GM23338 (cell line): ENCODE measurements at places on chromosomes 1 and 21.

DNA sequence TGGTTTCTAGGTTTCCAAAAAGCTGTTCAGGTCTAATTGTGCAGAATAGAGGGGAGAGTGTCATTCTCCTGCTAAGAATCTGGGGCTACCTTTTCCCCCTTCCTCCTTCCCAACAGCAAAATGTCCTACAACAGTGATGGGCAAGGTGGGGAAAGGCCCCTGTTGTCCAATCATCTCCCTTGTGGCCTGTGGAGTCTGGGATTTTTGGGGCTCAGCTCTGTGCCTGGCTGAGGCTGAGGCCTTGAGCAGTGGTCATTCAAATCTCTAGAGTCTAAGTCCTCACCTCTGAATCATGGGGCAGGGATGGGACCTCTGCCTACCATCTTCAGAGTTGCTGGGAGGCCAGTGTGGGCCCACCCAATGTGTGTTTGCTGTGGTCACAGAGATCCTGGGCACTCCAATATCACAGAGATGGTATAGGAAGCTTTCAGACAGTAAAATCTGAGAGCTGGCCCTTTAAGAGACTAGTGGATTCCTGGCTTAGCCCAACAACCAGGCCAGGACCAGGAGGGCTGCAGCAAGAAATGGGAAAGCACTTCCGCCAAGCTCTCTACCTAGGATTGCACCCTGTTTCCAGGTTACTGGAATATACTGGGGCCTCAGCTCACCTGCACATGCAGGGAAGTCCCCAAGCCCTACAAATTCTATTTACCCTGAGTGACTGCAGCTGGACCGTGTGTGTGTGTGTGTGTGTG lies 28.5 kb upstream of the TENT5C start:
- H3K27ac ChIP-seq = no peak overlapping the region
- peaks cover 4% of the 10 kb centered on the region; the same call in 1 of the 2 replicates for H3K4me1 ChIP-seq
- no peaks in the 10 kb centered on the region for H3K36me3 ChIP-seq
- DNase-seq = no peak
- no peaks in the 10 kb centered on the region for H3K27me3 ChIP-seq
- no peak overlapping the region for H3K4me3 ChIP-seq

DNA sequence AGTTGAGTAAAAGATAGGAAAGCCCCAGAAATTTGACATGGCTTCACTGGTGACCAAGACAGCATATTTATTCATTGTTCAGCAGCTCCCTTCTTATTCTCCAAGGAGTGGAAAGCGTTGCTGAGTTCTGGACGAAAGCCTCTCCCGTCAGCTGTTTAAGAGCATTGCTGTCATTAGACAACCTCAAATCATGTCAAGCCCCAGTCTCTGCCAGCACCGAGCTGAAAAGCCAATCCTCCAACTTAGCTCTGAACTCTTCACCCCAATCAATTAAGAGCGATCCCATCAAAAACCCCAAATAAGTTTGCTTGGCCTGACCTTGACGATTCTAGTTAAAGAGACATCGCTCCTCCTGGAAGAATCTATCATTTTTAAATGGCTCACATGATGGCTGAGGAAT lies 110.8 kb downstream of the PLPP3 start:
- no peak overlapping the region for H3K4me3 ChIP-seq
- H3K36me3 ChIP-seq = no peaks in the 10 kb centered on the region
- no peaks in the 10 kb centered on the region for H3K27me3 ChIP-seq
- no peak overlapping the region for H3K27ac ChIP-seq
- H3K4me1 ChIP-seq = no peaks in the 10 kb centered on the region

DNA sequence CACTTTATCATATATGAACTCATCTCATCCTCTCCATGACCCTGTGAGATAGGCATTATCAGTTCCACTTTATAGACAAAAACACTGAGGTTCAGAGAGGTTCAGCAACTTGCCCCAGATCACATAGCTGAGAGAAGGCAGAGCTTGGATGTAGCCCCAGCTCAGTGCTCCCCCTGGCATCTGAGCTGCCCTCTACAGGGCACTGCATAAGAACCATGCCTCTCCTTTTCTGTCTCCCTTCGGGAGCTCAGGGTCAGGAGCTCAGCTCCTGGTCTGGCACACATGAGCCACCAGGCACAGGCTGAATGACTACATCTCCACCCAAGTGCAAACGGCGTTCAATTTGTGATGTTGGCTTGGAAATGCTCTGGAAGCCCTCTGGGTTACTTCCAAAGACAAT lies 16.9 kb downstream of the RAB7B start:
- no peak overlapping the region for H3K27ac ChIP-seq
- H3K4me1 ChIP-seq = no peaks in the 10 kb centered on the region
- no peaks in the 10 kb centered on the region for H3K36me3 ChIP-seq
- H3K27me3 ChIP-seq = no peaks in the 10 kb centered on the region
- no peak overlapping the region for H3K4me3 ChIP-seq
- no peak for DNase-seq

DNA sequence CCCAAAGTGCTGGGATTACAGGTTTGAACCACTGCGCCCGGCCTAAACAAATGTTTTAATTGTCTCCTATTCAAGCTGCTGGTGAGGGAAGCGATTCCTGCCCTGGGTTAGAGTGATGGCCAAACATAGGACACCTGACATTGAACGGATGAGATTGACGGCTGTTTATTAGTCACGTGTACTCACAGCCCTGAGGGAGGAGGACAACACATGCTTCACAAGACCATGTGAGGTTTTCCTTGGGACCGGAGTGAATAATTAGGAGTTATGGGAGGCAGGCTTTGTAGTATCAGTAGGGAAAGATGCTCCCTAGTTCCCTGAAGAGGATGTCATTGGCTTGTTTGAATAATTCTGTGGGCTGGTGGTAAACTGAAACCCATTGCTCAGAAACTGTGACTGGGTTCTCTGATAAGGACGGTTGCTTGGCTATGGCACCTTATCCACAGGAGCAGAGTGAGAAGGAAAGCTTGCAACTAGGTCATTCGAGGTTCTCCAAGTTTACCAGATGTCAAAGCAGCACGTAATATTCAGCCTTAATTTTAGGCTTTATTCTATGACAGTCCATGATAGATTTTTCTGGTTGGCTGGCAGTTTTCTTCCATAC lies 245.8 kb downstream of the PLA2G4A start:
- DNase-seq = no peak
- peaks cover 5% of the 10 kb centered on the region; the same call in 1 of the 2 replicates for H3K4me1 ChIP-seq
- H3K27me3 ChIP-seq = no peaks in the 10 kb centered on the region
- H3K4me3 ChIP-seq = no peak overlapping the region

DNA sequence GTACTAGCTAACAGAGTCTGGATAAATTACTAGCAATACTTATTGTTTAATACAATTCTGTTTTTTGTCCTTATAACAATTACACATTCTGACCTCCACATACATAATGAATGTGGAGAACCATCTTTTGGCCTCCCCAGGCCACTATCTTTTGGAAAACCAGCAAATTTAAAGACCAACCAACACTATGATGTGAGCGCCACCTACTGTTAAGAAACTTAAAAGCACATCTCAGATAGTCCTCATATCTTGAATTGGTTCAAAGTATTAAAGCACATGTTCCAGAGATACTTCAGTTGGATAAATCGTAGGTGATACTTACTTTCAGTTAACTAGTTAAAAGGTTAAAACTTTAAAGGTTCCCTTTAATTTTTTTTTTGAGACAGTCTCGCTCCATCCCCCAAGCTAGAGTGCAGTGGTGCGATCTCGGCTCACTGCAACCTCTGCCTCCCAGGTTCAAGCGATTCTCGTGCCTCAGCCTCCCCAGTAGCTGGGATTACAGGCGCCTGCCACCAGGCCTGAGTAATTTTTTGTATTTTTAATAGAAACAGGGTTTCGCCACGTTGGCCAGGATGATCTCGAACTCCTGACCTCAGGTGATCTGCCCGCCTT lies 29.3 kb upstream of the USP1 start:
- no peak overlapping the region for H3K4me3 ChIP-seq
- H3K27ac ChIP-seq = no peak overlapping the region
- H3K36me3 ChIP-seq = no peaks in the 10 kb centered on the region
- peak; percentile 84 for DNase-seq
- no peaks in the 10 kb centered on the region for H3K27me3 ChIP-seq
- no peaks in the 10 kb centered on the region; the same call in 1 of the 2 replicates for H3K4me1 ChIP-seq

DNA sequence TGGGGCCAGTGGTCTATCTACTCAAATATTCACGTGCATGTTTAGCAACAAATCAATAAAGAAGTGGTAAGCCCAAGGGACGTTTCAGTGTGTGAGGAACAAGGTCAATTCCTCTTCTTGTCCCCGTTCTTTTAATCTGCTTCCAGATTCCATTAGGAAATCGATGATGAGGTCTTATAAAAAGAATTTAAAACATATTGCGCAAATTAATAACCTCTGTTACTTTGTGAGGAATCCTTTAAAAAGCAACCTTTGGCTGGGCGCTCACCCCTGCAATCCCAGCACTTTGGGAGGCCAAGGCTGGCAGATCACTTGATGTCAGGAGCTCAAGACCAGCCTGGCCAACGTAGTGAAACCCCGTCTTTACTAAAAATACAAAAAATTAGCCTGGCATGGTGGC lies 113.0 kb upstream of the TMPRSS2 start:
- no peaks in the 10 kb centered on the region for H3K36me3 ChIP-seq
- H3K27me3 ChIP-seq = no peaks in the 10 kb centered on the region
- DNase-seq = no peak
- no peak overlapping the region for H3K27ac ChIP-seq

DNA sequence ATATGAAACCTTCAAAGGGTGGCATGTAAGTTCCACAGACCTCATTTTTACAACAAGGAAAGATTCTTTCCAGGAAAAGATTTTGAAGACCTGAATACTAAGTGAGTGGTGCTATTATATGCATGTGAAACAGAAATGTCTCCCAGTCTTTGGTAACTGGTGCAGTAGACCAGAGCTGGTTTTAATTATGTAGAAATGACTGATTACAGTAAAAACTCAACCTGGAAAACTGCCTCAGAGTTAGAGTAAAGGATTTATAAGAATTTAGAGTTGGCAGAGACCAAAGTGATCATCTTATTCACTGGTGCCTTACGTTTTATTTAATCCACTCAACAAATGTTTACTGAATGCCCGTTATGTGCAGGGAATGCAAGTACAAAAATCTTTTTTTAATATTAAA lies 30.2 kb upstream of the LRRC8D start:
- DNase-seq = no peak
- H3K27ac ChIP-seq = no peak overlapping the region
- no peaks in the 10 kb centered on the region for H3K4me1 ChIP-seq
- H3K36me3 ChIP-seq = no peaks in the 10 kb centered on the region

- DNase-seq = no peak
- no peak overlapping the region for H3K27ac ChIP-seq
- peaks cover 10% of the 10 kb centered on the region for H3K4me1 ChIP-seq
Measured at GRCh38 chr1:19647643-19648042, 3.5 kb downstream of the NBL1 start.

GRCh38 chr21:46596201-46596600 lies 8.7 kb downstream of the S100B start:
- H3K4me1 ChIP-seq = no peaks in the 10 kb centered on the region
- no peaks in the 10 kb centered on the region for H3K27me3 ChIP-seq
- no peak overlapping the region for H3K27ac ChIP-seq
- no peaks in the 10 kb centered on the region for H3K36me3 ChIP-seq

- H3K4me1 ChIP-seq = peaks cover 3% of the 10 kb centered on the region; the same call in 1 of the 2 replicates
- no peak overlapping the region for H3K4me3 ChIP-seq
Measured at GRCh38 chr1:227736814-227737432, 1.7 kb downstream of the SNAP47 start.

DNA sequence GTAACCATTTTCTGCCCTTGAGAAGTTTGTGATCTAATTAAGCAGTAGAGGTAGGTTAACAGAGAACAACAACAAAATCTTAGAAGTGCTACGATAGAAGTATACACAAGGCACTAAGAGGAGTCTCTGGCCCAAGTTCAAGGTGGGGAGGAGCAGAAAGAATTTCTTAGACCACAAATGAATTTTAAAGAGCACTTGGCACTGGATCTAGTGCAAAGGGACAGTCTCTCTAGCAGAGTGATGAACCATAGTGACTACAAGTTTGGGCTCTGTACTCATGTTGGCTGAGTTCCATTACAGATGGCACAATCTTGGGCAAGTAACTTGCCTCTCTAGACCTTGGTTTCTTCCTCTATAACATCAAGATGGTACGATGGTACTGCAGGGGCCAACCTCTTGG lies 33.3 kb upstream of the PIGC start:
- no peak overlapping the region for H3K4me3 ChIP-seq
- DNase-seq = no peak
- no peaks in the 10 kb centered on the region; the same call in 1 of the 2 replicates for H3K4me1 ChIP-seq
- H3K27me3 ChIP-seq = no peaks in the 10 kb centered on the region
- no peaks in the 10 kb centered on the region for H3K36me3 ChIP-seq
- H3K27ac ChIP-seq = no peak overlapping the region

DNA sequence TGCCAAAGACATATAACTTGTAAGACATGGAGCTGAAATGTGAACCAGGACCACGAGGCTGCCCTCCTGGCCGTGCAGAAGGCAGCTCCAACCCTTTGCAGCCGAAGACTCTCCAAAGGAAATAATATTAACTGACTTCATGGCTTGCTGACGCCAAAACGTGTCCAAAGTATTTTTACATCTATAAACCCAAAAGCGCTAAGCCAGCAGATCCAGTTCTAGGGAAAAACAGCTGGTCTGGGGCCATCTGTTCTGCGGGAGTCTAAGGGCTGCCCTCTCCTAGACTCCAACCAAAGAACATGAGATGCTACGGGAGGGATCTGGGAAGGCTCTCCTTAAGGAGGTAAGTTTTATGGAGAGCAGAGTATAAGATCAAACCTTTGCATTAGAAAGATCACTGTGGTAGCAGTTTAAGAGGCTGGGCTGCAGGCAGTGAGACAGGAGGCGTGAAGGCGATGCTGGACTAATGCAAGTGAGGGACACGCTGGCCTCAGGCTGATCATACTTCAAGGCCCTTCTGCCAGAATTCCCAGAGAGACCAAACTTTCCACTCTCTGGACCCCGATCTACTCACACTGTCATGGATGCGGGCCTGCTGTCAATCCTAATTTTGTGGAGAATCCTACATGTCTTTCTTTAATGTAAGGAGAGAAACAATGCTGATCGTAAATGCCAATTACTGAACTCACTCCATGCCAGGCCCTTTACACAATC lies 1.2 kb downstream of the TMEM53 start:
- no peak for DNase-seq
- H3K4me3 ChIP-seq = peak overlapping the region; percentile 96
- H3K4me1 ChIP-seq = peaks cover 24% of the 10 kb centered on the region
- H3K27ac ChIP-seq = no peak overlapping the region

GRCh38 chr1:12591267-12591938 lies 26.6 kb downstream of the DHRS3 start:
- DNase-seq = no peak
- peaks cover 29% of the 10 kb centered on the region for H3K4me1 ChIP-seq
- 0 out of 2 replicates have a peak, but pooled peaks cover under 1% of the 10 kb centered on the region for H3K27me3 ChIP-seq
- H3K4me3 ChIP-seq = no peak overlapping the region
- no peak overlapping the region for H3K27ac ChIP-seq
- H3K36me3 ChIP-seq = no peaks in the 10 kb centered on the region

GRCh38 chr1:58922302-58923089 lies 138.6 kb upstream of the JUN start:
- no peaks in the 10 kb centered on the region for H3K27me3 ChIP-seq
- H3K36me3 ChIP-seq = no peaks in the 10 kb centered on the region
- H3K4me1 ChIP-seq = no peaks in the 10 kb centered on the region
- H3K27ac ChIP-seq = no peak overlapping the region
- no peak for DNase-seq

DNA sequence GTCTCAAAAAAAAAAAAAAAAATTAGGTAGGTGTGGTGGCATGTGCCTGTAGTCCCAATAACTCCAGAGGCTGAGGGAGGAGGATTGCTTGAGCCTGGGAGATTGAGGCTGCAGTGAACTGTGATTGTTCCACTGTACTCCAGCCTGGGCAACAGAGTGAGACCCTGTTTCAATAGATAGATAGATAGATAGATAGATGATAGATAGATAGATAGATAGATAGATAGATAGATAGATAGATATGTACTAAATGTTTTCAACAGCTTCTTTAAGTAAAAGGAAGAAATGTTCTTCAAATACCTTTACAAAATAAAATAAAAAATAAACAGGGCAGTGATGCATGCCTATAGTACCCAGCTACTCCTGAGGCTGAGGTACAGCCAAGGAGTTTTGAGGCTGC lies 9.8 kb downstream of the KIF1B start:
- no peak overlapping the region for H3K27ac ChIP-seq
- no peak overlapping the region for H3K4me3 ChIP-seq
- DNase-seq = no peak
- H3K27me3 ChIP-seq = no peaks in the 10 kb centered on the region
